ENCODE measurements at places on chromosomes 13 and 19. TPM values are rescaled to one million over a fixed set of nuclear protein-coding genes. Genes with fewer than 3 reads are reported as not detected.

DNA sequence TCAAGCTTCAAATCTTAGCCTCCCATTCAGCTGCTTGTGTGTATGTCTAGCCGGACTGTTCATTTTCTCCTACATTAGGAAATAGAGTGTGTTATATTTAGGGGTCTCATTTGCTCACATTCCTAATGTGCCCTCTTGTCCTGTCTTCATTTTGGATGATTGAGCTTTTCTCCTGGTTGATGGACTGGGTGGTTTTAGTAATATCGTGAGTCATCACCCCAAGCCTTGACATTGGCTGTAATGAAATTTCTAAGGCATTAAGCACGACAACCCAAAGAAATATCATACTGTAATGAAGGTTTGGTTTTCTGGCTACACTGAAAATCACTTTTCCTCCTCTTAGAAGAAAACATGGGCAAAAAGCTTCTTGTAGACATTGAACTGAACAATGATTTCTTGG lies 110.7 kb upstream of the WASF3 start:
- no peak for DNase-seq

DNA sequence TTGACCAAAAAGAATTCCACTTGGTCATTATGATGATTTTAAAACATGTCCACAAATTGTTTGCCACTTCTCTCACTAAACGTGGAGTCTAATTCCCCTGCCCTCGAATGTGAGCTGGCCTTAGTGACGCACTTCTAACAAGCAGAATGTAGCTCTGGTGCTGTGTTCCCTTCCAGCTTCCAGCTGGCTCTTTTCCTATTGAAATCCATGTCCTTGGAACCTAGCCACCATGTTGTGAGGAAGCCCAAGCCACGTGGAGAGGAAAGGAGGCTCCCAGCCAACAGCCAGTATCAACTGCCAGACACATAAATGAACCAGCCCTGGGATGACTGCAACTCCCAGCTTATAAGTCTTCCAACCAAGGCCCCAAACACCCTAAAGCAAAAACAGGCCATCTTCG lies 23.6 kb upstream of the CEBPA start:
- DNase-seq, result no peak

- no peak for DNase-seq
These were observed 404.4 kb downstream of the SPRY2 start for GRCh38 chr13:79936368-79937136.

The CCNA1 gene
- total RNA-seq, result 3.5 TPM

- DNase-seq, result peak; percentile 88
These were observed 6.8 kb upstream of the CARM1 start for GRCh38 chr19:10864538-10864899.

DNA sequence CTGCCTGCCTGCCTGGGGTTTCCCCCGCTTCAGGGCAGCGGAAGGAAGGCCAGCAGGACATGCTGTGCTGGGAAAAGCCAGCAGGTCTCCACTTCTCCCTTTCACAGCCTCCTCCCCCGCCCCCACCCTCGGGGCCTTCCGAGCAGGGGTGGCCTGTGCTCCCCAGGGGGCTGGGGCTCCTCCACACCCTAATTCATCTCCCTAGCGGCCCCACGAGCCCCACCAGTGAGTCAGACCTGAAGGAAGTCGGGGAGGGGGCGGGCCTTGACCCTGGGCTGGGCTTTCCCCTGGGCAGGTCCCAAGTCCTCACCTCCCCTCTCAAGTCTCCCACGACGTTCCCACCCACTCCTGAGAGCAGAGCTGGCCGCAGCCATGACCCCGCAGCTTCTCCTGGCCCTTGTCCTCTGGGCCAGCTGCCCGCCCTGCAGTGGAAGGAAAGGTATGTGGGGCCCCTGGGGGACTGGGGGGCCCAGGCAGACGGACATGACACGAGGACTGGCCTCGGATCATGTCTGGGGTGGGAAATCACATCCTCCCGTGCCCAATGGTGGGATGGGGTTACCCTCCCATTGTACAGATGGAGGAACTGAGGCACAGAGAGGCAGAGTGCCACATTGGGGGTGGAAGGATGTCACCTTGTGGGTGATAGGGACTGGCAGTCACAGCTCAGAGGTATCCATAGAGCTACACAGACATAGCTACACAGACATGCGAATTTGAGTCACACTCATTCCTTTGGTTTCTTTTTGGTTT lies at the start of gene EBI3:
Gene EBI3, plus strand, starts transcription at position 345 of the 753 bp plus-strand sequence. Its CDS starts 28 bp downstream, at position 373.
- no peak for DNase-seq

DNA sequence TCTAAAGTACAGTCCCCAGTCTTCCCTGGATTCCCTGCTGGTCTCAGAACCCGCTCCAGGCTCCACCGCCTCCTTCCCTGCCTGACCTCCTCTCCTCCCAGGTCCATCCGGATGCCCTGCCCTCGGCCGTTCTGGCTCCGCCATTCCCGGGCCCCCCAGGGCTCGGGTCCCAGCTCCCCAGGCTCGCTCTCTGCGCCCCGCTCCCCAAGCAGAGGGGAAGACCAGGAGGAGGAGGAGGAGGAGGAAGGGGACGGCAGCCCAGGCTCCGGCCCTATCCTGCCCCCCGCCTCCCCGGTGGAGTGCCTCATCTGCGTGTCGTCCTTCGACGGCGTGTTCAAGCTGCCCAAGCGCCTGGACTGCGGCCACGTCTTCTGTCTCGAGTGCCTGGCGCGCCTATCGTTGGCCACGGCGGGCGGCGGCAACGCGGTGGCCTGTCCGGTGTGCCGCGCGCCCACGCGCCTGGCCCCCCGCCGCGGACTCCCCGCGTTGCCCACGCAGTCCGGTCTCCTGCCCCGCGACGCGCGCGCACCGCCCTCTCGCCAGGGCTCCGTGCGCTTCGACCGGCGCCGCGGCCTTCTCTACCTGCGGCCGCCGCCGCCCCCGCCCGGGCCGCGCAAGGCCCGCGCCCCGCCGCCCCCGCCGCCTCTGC lies 647 bp downstream of the RNF225 start:
- DNase-seq, result no peak

- DNase-seq, result no peak
These were observed 3.4 kb upstream of the POMP start for GRCh38 chr13:28655561-28655960.

The TUBA3C gene
- total RNA-seq, result not detected

- no peak for DNase-seq
These were observed 625 bp downstream of the ZFP82 start for GRCh38 chr19:36417752-36418286.

GRCh38 chr13:47480121-47480520 lies 521.0 kb downstream of the SUCLA2 start:
- no peak for DNase-seq

GRCh38 chr19:556611-557382 lies 12.9 kb downstream of the GZMM start:
- no peak for DNase-seq

DNA sequence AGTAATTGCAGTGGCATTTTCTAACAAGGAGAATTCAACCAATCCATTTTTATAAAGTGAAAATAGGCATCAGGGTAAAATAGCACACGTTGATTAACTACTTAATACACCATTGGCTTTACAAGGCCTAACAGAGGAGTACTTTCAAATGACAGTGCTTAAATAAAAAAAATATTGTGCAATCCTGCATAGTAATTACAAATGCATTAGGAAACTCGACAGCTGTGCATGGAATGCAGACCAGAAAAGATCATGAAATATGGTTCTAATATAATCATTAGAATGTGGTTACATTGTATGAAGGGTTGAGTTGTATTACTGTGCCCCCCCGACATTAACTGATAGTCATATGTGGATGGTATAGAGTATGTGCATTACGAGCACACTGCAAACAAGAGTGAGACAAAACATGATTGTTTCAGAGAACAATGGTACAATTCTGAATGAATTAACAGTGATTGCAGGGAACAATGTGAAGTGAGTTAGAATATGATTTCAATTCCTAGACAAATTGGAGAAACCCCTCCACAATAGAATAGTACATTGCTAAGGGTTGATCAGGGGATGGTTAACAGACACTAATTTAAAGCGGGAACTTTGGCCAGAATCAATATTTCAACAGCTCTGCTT lies 270.6 kb downstream of the GPC5 start:
- DNase-seq, result no peak

The CCDC70 gene
- not detected for total RNA-seq

The SMAD9 gene
- 19.7 TPM for total RNA-seq

GRCh38 chr13:110470272-110471009 lies 91.1 kb downstream of the RAB20 start:
- no peak for DNase-seq

- DNase-seq, result no peak
These were observed 10.2 kb downstream of the UTP14C start for GRCh38 chr13:52034616-52035226.

- DNase-seq, result no peak
These were observed 92.2 kb downstream of the DCLK1 start for GRCh38 chr13:36038785-36039555.

DNA sequence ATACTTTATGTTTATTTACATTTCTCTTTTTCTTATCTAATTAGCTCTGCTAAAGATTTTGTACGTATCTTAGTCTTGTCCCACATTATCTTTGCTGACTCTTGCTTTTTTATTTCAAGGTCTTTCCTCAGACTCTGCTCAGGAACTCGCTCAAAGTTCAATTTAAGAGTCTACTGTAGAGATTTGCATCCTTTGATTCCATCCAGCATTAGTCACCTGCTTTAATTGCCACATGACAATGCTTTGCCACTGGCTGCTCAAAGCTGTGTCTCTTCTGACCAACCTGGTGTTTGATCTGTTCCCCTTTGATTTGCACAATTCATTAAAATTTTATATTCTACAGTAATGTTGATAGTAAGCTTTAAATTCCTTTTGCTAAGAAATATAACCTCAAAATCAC lies 157.9 kb upstream of the FREM2 start:
- DNase-seq, result no peak

The DCLK1 gene
- total RNA-seq, result 47.1 TPM

DNA sequence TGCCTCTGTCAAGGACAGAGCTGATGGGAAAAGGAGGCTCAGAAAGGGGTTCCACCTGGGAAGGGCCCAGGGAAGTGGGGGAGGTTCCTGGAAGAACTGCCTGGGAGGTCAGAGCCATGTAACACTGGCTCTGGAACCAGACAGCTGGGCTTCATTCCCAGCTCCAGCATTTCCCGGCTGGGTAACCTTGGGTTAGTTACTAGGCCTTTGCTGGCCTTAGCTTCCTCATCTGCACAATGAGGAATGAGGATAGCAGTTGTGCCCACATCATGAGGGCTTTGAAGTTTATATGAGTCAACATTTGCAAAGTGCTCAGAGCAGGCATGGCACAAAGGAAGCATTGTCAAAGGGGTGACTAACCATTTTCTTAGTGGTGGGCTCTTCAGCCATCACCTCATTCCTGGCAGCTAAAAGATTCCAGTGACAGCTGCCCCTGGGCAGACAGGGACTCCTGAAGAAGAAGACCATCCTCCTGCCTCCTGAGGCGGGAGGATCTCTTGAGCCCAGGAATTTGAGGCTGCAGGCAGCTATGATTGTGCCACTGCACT lies 1.7 kb upstream of the DNAJB1 start:
- no peak for DNase-seq

DNA sequence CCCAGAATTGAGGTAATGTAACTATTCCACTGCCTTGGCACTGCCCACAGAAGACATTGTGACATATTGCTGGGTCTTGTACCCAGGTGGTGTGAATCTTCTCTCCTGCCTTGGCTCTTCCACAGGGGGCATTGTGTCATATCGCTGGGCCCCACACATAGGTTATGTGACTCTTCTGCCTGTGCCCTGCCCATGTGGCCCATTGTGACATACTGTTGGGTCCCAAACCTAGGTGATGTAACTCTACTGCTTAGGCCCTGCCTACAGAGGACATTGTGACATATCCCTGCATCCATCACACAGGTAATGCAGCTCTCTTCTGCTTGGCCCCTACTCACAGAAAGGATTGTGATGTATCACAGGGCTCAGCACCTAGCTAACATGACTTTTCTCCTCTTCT lies 37.5 kb upstream of the ZNF254 start:
- no peak for DNase-seq

The MIR17HG gene
- 21.8 TPM for total RNA-seq

DNA sequence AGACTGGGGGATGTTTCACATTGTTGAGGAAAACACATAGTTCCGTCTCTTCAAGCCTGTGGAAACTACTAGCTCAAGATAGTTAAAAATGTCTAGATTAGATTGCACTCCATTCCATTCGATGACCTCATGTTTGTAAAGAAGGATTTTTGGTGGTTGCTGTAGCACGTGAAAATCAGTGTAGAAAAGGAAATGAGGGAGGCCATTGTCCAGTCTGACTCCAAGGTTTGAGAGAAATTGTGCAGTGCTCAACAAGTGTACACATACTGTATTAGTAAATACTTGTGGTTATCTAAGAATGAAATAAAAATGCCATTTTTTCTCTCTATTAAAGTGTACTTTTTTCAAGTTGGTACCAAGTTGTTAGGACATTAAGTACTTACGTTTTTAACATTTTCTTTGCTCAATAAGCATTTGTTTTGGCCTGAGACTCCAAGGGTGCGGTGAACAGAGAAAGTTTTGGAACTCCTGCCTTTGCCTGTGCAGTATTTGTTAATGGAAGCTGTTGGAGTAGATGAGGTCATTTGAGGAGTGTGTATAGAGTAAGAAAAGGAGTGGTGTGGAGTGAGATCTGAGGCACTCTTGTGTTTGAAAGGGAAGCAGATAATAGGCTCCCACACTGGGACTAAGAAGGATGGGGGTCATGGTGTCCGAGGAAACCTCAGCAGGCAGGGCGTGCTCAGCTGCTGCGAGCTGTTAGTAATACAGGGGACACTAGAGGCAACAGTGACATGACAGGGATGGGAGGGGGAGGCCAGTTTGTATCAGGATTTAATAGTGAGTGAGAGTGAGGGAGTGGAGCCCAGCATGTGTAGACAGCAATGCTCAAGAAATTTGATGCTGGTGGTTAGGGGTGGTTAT lies 4.4 kb downstream of the WASF3 start:
- no peak for DNase-seq

GRCh38 chr19:7648265-7649014 lies 11.5 kb downstream of the STXBP2 start:
- no peak for DNase-seq

DNA sequence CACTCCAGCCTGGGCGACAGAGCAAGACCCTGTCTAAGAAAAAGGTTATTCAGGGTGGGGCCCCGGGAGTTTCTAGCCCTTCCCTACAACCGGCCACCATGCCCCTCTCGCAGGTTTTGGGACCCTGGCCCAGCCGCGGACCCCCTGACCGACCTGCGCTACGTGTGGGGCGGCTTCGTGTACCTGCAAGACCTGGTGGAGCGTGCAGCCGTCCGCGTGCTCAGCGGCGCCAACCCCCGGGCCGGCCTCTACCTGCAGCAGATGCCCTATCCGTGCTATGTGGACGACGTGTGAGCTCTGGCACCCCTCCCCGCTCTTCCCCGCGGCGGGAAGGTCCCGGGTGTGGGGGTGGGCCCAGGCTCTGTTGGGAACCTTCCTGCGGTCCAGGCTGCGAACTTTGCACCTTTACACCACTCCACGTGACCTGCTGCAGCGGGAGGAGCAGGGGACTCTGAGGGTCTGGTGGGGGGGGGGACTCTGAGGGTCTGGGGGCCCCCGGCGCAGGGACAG lies 6.3 kb downstream of the ABCA7 start:
- DNase-seq, result no peak

GRCh38 chr19:38502410-38503076 lies 69.1 kb downstream of the RYR1 start:
- no peak for DNase-seq

- DNase-seq, result no peak
These were observed 36.5 kb downstream of the B3GLCT start for GRCh38 chr13:31236211-31236786.

The FBXL12 gene
- total RNA-seq, result 31.4 TPM
